NCI-H1436 treated with DMSO at 0.1 percent for 48 hours (cell line): ENCODE measurements at places on chromosomes 5 and 9.

GRCh38 chr9:111599092-111599954 is at the start of gene PTGR1:
Gene PTGR1 (minus strand): TSS chr9:111599647. CDS start chr9:111597422, 2,225 bp downstream.
- no peak for DNase-seq

GRCh38 chr5:137282216-137282615 is 216.9 kb downstream of the SPOCK1 start:
- DNase-seq = no peak

GRCh38 chr5:136308212-136308795 is 57.0 kb downstream of the TRPC7 start:
- DNase-seq = no peak

DNA sequence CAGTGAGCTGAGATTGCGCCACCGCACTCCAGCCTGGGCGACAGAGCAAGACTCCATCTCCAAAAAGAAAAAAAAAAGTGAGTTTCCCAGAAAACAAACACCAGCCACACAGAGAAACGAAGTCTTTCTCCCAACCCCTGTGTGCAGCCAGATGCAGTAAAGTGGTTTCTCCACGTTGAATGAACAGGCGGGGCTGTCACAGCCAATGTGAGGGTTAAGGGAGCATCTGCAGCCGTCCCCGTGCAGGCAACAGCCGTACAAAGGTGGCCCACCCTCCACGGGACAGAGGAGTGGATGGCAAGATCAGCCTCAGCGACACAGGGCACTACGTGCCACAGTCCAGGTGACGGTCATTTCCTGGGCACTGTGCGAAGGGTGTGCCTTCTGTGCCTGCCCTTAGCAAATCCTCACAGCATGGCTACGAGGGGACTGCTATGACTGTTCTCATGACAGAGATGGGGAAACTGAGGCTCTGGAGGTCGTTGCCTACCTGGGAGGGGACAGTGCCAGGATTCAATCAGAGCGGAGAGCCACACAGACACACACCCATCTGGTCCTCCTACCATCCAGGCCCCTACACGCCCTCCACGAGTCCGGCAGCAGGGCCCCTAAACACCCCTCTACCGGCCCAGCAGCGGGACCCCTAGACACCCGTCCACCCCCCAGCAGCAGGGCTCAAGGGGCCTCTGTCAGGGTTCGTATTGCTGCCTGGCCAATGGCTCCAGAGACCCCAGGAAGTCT is 2.3 kb downstream of the VAV2 start:
- no peak for DNase-seq

DNA sequence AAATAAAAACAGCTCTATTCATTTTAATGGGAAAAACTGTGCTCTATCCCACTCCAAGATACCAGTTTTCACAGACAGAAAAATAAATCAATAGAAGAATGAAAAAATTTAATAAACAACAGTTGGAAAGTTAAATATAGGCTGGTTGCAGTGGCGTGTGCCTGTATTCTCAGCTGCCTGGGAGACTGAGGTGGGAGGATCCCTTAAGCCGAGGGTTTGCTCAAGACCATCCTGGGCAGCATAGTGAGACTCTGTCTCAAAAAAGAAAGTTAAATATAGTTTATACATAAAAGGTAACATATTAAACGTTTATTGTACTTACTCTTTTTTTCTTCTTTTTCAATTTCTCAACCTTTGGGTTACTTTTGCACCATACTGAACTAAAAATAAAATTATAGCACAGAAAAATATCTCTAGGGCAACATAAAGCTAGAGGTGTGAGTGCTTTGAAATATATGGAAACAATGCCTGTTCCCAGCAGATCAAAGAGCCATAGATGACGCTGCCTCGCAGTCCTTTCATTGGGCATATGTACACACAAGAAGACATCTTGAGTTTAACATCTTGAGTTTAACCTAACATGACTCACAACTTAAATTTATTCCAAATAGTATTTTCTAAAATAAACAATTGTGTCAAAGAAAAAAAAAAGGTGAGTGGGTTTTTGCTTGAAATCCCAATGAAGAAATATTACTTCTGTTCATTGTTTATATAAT is 25.7 kb upstream of the KLF9 start:
- DNase-seq = no peak

DNA sequence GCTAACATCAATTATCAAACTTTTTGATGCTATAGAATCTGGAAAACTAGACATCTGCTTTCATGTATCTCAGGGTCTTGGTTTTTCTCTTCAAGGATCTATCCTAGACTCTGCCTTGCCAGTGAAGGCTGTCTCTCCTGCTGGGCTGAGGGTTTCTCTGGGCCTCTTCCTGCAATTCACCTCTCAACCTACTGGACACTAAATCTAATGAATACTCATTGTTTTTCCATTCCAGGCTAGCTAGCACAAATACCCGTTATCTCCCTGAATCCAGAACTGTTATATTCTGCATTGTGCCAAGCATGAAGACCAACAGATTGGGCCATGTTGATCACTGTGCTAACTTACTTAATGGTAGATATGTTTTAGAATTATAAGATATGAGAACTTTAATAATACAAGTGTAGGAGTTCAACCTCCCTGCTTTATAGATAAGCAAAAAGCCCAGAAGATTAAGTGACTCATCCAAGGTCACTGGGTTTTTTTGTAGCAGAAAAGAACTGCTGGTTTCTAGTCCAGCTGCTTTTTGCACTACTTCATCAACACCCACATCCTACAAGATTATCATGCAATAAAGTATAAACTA is 56.5 kb upstream of the RNF38 start:
- no peak for DNase-seq

DNA sequence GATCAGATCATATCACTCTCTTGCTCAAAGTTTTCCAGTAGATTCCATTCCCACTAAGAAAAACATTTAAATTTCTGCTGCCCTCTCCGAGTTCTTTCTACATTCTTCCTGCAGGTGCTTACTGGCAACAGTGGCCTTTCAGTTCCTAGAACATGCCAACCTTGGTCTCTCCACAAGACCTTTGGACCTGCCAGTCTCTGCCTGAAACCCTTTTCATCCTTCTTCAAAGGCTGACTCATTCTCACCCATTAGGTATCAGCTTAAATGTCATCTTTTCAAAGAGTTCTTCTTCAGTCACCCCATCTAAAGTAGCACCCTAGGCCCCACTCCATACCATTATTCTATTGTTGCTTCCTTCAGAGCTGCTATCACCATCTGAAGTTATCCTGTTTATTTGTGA is 21.8 kb downstream of the PPIC start:
- no peak for DNase-seq

DNA sequence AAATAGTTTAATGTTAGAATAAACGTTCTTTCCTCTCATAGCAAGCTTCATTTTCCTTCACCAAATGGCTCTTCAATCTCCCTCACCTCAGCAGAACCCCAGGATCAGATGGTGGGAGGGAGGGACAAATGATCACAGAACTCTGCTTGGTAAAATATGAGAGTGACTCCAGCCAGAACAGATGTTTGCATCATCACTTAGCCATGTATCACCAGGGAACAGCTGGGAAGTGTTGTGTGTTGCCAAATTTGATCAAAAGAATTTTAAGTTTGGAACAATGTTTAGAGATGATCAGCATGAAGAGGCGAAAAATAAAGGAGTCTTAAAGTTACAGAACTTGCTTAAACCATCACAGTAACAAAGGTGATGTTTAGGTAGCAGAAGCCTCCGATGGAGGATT is 115.7 kb downstream of the FRMD3 start:
- no peak for DNase-seq

DNA sequence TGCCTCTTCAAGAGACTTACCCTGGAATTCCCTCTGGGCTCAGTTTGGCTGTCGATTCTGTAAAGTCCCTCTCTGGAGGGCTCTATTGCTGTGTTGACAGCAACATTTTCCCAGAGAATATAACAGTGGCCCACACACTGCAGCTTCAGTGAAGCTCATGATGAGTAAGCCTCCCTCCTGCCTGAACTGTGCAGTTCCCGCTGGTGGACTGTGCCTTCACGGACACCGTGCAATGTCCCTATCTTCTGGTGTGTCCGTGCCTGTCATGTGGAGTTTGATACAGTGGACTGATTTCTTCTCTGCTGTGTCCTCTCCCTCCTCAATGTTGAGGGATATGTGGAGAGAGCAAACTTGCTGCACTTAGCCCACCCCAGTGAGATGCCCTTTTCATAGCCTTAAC is 109.0 kb downstream of the NTRK2 start:
- no peak for DNase-seq

- no peak for DNase-seq
Observed at GRCh38 chr5:149257889-149258705, 13.6 kb upstream of the AFAP1L1 start.
